Gastrocnemius medialis (tissue), 4 donors: ENCODE measurements at places on chromosomes 3 and 15. TPM values are rescaled to one million over a fixed set of nuclear protein-coding genes. Genes with fewer than 3 reads are reported as not detected.

DNA sequence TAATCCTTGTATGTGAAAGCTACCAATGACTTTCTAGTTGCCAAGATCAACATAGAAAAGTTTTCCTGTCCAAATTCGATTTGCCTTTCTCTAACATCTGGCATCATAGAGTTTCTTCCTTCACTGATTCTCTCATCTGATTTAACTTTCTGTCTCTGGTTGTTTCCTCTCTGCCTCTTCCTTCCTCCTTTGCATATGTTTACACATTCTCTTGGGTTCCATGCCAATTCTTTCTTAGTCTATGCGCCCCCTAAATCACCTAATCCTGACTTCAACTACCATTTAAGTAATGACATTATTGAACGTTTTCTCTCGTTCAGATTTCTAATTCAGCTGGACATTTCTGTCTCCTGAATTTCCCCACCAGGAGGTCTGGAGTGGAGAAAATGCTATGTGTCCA, 561.9 kb upstream of the TGFBR2 start:
- no peaks in the 10 kb centered on the region for H3K27me3 ChIP-seq
- H3K4me3 ChIP-seq = no peak overlapping the region
- no peaks in the 10 kb centered on the region for H3K36me3 ChIP-seq
- no peaks in the 10 kb centered on the region for H3K4me1 ChIP-seq
- no peak for DNase-seq

GRCh38 chr3:23888617-23889228, 28.1 kb downstream of the NKIRAS1 start:
- H3K36me3 ChIP-seq = no peaks in the 10 kb centered on the region
- H3K4me3 ChIP-seq = no peak overlapping the region
- peaks cover 32% of the 10 kb centered on the region for H3K4me1 ChIP-seq
- peak overlapping the region; percentile 62 for H3K27ac ChIP-seq
- DNase-seq = no peak

DNA sequence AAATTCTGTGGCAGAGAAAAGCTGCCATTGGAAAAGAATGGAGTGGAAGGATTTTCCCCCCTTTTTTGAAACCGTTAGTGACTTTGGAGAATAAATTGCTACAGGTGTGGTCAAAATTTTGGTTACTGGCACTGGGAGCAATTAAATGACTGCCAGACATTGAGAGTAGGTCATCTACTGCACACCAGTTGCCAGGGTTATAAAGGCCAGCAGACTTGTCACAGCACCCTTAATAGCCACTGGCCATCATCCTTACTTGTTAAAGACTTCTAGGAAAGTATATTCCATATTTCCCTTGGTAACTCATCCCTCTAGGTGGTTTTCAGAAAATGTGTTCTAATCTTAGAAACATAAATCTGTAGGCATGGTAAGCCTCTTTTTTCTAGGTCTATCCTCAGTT, 8.0 kb downstream of the PIK3CA start:
- H3K4me1 ChIP-seq = peaks cover 35% of the 10 kb centered on the region
- no peak overlapping the region for H3K4me3 ChIP-seq
- no peak overlapping the region for H3K27ac ChIP-seq

- DNase-seq = no peak
- no peak overlapping the region for H3K27ac ChIP-seq
- H3K4me1 ChIP-seq = no peaks in the 10 kb centered on the region
- H3K36me3 ChIP-seq = no peaks in the 10 kb centered on the region
- H3K4me3 ChIP-seq = no peak overlapping the region
- no peaks in the 10 kb centered on the region for H3K27me3 ChIP-seq
Observed at GRCh38 chr15:79025201-79025600, 65.4 kb downstream of the RASGRF1 start.

GRCh38 chr3:127385540-127385870, 97.7 kb upstream of the PRR20G start:
- peaks cover 11% of the 10 kb centered on the region for H3K27me3 ChIP-seq
- H3K4me3 ChIP-seq = no peak overlapping the region
- no peaks in the 10 kb centered on the region for H3K4me1 ChIP-seq
- H3K27ac ChIP-seq = no peak overlapping the region
- DNase-seq = no peak

GRCh38 chr15:81302701-81303109, 21.2 kb downstream of the STARD5 start:
- no peaks in the 10 kb centered on the region for H3K27me3 ChIP-seq
- H3K4me1 ChIP-seq = no peaks in the 10 kb centered on the region
- no peaks in the 10 kb centered on the region for H3K36me3 ChIP-seq
- no peak for DNase-seq
- no peak overlapping the region for H3K27ac ChIP-seq

The UROC1 gene
- total RNA-seq = not detected

The LRRC49 gene
- total RNA-seq = 4.4 TPM
